ENCODE measurements at places on chromosomes 12 and 14.

GRCh38 chr14:103630364-103631108 is 1.5 kb downstream of the KLC1 start:
- DNase-seq = no peak

- DNase-seq = peak; percentile 6
Observed at GRCh38 chr14:73457041-73457923, 1.1 kb downstream of the NUMB start.

DNA sequence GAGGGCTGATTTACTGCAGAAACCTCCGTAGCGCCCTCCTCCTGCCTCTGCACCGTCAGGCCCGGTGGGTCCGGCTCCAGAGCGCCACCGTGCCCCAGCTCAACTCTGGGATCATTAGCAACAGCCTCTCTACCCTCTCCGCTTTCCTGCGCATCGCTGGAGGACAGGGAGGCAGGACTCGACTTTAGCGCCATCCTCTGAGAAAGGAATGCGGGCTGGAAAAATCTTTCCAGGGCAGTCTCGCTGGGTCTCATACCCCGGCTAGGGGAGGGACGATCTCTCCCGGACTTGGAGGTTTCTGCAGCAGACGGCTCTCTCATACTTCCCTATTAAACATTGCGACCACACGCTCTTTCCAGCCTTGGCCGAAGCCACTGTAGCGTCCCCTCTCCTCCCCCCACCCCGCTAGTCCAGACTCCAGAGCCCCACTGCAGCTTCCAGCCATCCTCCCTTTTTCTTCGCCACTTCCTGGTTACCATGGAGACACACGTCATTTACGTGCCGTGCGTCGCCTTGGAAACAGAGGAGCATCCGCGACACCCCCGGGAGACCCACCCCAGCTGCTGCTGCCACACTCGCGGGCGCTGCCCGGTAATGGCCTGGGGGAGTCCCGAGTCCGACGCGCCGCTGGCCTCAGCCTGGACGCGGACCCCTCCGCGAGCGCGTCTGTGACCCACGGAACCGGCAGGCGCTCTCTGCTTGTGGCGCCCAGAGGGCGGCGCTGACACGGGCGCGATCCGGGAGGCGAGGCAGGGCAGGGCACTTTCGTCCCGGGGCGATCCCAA is at the start of gene CCDC184:
Gene CCDC184 (plus strand): TSS at position 554 of the 785 bp plus-strand sequence. CDS start 479 bp downstream, outside the sequence.
- DNase-seq = peak; percentile 76

- peak; percentile 73 for DNase-seq
Observed at GRCh38 chr14:77024171-77024691, 4.3 kb downstream of the IRF2BPL start.

GRCh38 chr14:71202881-71203280 is 295.6 kb downstream of the PCNX1 start:
- no peak for DNase-seq

- no peak for DNase-seq
Observed at GRCh38 chr12:71276541-71276940, 118.7 kb upstream of the TSPAN8 start.

DNA sequence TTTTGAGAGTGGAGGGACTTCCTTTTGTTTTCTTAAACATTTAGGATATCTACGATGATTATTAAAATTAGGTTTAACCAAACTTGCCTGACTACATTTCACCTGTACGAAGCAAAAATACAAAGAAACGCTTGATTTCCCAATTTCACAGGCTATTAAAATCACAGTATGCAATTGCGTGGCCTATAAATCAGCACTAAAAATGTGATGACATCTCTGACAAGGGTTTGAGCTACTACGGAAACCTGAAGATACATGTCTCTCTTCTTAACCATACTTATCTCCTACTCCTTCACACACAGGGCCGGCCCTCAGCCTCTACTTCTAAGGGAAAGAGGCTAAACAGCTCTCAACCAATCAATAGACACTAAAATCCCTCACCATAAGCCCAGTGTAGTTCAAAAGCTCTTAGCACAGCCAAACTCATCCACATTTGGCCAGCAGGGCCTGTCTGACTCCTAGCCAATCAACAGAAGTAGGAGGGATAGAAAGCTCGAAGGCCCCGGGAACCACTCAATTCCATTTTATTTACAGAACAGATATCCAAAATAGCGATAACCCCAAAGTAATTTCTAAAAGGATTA is 137.3 kb downstream of the FOXN3 start:
- DNase-seq = no peak

- DNase-seq = no peak
Observed at GRCh38 chr12:19244312-19244711, 114.8 kb downstream of the PLEKHA5 start.

GRCh38 chr14:92675421-92675820 is 73.0 kb downstream of the LGMN start:
- no peak for DNase-seq

- DNase-seq = no peak
Observed at GRCh38 chr14:44771496-44771895, 190.3 kb downstream of the KLHL28 start.

- no peak for DNase-seq
Observed at GRCh38 chr12:102990419-102990818, 32.9 kb downstream of the ASCL1 start.

DNA sequence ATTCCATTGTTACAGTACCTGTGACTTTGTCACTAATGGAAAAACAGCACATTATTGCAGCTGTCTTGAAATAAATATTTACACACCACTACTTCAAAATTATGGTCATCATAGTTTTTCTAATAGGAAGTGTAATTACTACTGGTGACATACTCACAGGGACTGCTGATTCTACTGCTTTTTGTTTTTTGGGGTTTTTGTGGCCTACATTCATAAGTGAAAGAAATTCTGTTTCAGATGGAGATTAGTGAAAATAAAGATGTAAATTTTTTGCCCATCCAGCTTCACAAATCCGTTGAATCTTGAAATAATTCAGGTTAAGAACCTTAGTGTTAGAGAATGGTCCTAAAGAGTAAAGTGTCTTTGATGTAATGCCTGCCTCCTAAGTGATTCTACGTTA is 17.5 kb downstream of the KNTC1 start:
- no peak for DNase-seq

- no peak for DNase-seq
Observed at GRCh38 chr12:95663525-95663924, 112.2 kb upstream of the USP44 start.

DNA sequence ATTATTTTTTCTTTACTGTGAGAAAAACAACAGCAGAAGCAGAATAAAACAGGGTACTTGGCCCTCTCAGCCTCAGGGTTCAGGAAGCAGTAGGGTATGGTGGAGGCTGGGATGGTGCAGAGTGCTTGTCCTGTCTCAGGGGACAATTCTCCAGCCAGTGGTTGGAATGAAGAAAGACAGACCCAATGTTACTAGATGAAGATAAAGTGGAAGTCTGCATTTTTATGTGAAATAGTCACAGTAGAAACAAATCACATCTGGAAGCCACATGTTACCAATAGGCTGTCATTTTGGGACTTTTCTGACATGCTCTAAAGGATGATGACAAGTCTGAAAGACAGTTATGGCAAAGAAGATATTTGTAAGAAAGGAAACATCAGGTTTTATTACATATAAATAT is 32.3 kb downstream of the PROX2 start:
- DNase-seq = no peak

DNA sequence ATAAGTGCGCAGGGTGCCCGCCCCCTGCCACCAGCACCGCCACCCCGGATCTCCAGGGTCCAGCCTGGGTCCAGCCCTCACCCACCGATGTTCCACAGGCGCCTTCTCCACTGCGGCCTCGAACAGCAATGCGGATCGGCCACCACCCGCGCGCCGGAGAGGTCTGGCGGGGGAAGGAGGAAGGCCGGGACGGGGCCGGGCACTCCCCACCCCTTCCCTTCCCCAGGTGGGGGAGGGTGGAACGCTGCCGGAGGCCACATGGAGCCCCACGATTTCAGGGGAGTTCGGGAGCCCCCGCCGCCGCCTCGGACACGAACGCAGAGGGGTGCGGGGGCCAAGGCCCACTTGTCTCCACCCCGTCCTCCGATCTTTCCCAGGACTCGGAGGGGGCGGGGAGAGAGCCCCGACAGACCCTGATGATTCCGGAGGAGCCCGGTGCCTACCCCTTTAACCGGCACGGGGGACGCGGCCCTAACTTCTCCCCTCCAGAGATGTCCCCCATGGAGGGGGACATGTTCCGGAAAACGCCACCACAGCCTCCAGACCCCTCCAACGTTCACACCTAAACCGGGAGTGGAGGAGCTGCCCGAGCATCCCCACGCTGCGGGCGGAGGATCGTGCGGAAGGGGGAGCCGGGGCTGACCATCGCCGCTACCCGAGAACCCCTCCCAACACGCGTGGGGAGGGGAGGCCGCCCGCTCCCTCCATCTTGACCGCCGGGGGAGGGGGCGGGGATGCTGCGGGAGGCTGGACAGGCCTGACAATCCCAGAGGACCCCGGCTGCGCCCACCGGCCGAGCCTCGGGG is 1.1 kb downstream of the ATXN2 start:
- peak; percentile 1 for DNase-seq

- no peak for DNase-seq
Observed at GRCh38 chr12:60201891-60202290, 606.1 kb downstream of the SLC16A7 start.

GRCh38 chr14:99122521-99123125 is 149.4 kb downstream of the BCL11B start:
- no peak for DNase-seq

DNA sequence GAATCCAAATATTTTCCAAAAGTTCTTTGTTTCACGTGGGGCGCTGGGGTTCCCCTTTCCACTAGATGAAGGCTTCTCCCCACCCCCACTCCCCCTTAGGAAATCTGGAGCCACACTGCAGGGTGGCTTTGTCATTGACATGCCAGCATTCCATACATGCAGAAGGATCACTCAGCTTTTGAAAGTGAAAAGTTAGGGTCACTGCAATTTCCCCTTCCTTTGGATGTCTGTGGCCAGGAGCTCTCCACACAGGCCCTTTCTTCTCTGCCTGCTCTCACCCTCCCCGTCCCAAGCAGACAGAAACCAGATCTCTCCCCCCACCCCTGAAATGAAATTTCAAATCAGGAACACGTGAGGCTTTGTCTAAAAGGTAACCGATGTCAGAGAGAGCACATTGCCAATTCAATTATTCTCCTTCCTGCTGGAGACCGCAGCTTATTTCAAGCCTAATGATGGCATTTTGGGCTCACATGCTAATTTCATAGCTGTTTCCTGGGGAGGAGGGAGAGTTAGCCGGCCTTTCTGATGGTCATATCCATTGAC is 153.9 kb upstream of the RFLNA start:
- DNase-seq = no peak

GRCh38 chr14:85701763-85702162 is 171.8 kb downstream of the FLRT2 start:
- DNase-seq = no peak

- no peak for DNase-seq
Observed at GRCh38 chr12:15222219-15222618, 1.0 kb upstream of the RERG start.

DNA sequence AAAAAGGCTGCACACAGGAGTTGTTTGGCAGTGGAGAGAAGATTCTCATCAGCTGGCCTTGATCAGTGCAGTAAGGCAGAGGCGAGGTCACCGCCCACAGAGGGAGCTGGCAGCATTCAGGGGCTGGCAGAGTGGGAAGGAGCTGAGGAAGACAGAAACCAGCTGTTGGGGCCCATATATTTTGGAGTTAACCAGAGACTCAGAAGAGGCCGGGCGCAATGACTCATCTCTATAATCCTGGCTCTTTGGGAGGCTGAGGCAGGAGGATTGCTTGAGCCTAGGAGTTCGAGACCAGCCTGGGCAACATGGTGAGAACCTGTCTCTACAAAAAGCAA is 17.7 kb downstream of the SMCO2 start:
- DNase-seq = no peak

GRCh38 chr12:74794522-74794921 is 256.9 kb downstream of the ATXN7L3B start:
- no peak for DNase-seq

- no peak for DNase-seq
Observed at GRCh38 chr14:86626530-86626929, 1096.6 kb downstream of the FLRT2 start.

GRCh38 chr14:62819931-62820330 is 225.3 kb downstream of the KCNH5 start:
- DNase-seq = no peak

- DNase-seq = no peak
Observed at GRCh38 chr14:62800577-62800976, 244.7 kb downstream of the KCNH5 start.

DNA sequence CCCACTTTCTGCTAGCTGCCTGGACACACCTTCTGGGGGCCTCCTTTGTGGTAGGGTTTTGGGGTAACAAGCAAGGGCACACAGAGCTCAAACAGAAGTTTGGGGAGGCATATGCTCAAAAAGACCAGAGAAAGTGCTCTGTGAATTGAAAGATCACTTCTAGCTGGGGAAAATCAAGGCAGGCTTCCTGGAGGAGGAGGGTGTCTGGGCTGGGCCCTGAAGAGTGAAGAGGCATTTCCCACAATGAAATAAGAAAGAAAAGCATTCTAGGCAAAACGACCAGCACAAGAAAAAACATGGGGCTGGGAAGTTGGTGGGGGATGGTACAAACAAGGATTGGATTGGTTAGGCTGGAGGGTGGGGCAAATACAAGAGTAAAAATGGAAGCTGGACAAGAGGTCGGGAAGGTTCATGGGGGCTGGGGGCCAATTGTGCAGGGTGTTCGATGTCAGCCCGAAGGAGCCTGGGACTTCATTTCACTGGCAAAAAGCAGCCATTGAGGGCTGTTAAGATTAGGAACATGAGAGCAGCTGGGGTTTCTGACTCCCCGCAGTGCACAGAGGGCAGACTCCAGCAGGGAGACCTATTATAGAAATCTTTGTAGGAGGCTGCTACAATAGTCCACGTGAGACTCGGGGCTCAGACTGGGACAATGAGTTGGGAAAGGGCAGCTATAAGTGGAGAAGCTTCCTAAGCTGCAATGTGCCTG is 51.5 kb upstream of the CMKLR1 start:
- DNase-seq = no peak

- no peak for DNase-seq
Observed at GRCh38 chr14:99566009-99566389, 38.0 kb downstream of the CCDC85C start.

Data from CD4-positive, alpha-beta T cell treated with Interleukin-6 at 100 ng/mL for 8 hours (primary cell).